ENCODE measurements at places on chromosomes 2 and 18.

DNA sequence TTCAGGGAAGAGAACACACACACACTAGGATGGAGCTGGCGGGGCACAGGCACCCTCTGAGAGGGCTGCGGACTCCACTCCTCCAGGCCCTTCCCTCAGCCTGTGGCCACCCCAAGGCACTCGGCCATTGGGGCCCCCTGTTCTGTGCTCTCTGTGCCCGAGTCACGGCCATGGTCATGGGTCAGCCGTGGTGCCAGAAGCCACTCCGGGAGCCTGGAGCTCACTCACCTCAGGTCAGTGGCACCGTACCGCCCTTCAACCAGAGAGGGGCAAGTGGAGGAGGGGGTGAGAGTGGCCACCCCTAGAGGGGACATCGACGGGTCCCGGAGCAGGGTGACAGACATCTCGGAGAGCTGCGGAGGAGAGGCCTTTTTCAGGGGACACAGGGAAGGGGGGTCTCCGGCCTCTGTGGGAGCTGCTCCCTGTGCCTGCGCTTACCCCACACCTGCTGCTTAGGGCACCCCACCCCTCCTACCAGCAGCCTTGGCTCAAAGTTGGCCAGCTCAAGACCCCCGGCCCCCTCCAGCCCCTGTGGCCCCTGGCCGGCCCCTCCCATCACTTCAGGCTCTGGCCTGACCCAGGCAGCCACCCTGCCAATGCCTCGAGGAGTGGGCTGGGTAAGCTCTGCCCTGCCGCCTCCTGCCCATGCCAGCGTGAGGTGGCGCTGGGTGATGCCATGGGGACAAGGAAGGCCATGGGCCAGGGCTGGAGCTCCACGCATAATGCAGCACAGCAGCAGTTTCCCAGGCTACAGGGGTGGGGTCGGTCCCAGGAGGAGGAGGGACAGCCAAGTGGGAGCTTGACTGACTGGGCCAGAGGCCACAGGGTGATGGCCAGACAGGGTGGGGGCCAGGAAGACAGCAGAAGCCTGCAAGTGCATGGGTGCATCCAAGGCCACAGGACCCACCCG is 29.3 kb downstream of the AQP12A start:
- no peak for DNase-seq

- no peak for DNase-seq
Observed at GRCh38 chr2:168601741-168602140, 145.7 kb downstream of the CERS6 start.

DNA sequence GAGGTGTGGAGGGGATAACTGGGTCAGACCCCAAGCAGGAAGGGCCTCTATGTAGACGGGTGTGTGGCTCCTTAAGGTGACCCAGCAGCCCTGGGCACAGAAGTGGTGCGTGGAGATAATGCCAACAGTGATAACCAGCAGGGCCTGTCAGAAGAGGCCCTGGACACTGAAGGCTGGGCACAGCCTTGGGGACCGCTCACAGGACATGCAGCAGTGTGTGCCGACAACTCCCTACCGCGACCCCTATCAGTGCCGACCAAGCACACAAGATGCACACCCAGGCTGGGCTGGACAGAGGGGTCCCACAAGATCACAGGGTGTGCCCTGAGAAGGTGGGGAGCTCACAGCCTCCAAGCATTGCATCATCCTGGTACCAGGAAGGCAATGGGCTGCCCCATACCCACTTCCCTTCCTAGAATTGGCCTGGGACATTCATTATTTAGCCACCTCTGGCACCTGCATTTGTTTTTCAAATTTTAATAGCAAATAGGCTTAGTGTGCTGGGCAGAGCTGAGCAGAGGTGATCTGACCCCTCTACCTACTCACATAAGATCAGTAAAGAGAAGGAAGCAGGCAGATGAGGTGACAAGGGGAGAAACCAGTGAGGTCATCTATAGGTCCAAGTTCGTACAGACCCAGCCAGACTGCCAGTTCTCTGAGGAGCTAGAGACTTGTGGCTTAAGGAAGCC is 55.2 kb downstream of the BCL11A start:
- DNase-seq: no peak

GRCh38 chr2:67671464-67672450 is 274.6 kb downstream of the ETAA1 start:
- no peak for DNase-seq

DNA sequence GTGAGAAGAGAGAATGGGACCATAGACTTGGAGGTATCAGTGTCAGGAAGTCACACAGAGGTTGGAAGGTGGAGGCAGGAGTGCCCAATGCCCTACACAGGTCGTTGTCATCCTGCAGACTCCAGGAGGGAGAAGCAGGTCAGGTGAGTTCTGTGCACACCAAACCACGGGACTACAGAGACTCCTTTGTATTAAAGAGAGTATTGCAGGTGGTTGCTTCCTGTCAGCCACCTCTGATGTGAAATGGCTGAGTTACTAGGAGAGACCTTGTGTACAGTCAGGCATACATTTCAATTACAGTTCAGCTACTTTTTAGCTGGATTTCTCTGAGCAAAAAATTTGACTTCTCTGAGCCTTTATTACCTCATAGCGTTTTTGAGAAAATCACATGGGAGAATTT is 51.6 kb downstream of the SPP2 start:
- DNase-seq: no peak

GRCh38 chr2:20562540-20563225 is 88.2 kb downstream of the HS1BP3 start:
- DNase-seq: peak; percentile 22
